ENCODE measurements at places on chromosomes 13 and 19. TPM values are rescaled to one million over a fixed set of nuclear protein-coding genes. Genes with fewer than 3 reads are reported as not detected.

GRCh38 chr13:97548138-97548537 lies 114.2 kb downstream of the RAP2A start:
- H3K4me1 ChIP-seq = no peaks in the 10 kb centered on the region
- DNase-seq = no peak
- no peaks in the 10 kb centered on the region for H3K27me3 ChIP-seq
- no peaks in the 10 kb centered on the region for H3K36me3 ChIP-seq

DNA sequence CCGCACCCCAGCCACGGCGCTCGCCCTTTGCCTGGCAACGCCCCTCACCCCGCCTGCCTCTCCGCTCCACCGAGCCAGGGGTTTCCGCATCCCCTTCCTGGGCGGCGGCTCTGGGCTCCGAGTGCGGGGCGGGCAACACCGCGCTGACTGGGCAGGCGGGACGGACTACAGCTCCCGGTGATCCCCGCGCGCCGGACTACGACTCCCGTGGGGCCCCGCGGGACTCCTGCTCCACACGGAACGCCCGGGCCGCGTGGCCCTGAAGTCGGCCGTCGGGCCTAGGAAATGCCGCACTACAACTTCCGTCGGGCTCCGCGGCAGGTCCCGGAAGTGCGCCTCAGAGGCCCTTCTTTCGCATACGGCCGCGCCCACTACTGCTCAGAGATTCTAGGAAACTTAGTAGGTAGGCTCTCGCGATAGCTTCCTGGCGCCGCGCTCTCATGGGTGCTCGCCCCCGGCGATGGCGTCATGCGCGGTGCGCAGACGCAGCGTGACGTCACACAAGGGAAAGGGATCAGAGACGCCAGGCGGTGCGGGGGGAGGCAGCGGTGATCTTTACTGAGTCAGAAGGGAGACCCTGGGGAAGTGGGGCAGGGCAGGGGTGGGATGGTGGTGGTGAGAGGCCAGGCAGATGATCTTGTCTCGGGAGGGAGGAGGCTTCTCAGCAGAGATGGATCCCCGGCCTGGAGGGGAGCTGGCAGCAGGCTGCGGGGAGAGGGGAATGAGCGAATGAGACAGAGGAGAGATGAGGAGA lies at the start of gene JOSD2:
TSS of gene JOSD2 (minus strand) at position 123 of the 754 bp plus-strand sequence. CDS start 760 bp downstream, outside the sequence.
- no peak within 1 kb of the TSS for H3K27ac ChIP-seq
- H3K4me3 ChIP-seq = peak within 1 kb of the TSS; percentile 87
- H3K27me3 ChIP-seq = peaks cover 2% of the 10 kb centered on the region
- peak; percentile 98 for DNase-seq

Gene LILRB3
- total RNA-seq = not detected

DNA sequence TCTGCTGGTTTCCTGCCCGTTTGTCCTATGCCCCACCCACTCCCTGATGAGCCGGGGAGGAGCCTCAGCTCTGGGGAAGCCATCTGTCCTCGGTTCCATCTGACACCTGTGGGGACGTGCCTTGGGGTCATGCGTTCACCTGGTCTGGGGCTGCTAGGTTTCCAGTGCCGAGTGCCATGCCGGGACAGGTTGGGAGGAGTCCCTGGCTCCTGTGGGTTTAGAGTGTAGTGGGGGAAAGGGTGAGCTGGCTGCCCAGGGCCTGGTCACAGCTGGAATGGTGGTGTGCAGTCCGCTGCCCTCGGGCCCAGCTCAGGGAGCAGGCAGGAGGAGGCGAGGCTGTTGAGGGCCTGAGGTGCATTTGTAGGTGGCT lies 2.5 kb downstream of the KDM4B start:
- DNase-seq = peak; percentile 84
- no peaks in the 10 kb centered on the region for H3K27me3 ChIP-seq
- peak overlapping the region; percentile 88 for H3K4me3 ChIP-seq
- H3K36me3 ChIP-seq = no peaks in the 10 kb centered on the region
- H3K4me1 ChIP-seq = no peaks in the 10 kb centered on the region
- no peak overlapping the region for H3K27ac ChIP-seq

DNA sequence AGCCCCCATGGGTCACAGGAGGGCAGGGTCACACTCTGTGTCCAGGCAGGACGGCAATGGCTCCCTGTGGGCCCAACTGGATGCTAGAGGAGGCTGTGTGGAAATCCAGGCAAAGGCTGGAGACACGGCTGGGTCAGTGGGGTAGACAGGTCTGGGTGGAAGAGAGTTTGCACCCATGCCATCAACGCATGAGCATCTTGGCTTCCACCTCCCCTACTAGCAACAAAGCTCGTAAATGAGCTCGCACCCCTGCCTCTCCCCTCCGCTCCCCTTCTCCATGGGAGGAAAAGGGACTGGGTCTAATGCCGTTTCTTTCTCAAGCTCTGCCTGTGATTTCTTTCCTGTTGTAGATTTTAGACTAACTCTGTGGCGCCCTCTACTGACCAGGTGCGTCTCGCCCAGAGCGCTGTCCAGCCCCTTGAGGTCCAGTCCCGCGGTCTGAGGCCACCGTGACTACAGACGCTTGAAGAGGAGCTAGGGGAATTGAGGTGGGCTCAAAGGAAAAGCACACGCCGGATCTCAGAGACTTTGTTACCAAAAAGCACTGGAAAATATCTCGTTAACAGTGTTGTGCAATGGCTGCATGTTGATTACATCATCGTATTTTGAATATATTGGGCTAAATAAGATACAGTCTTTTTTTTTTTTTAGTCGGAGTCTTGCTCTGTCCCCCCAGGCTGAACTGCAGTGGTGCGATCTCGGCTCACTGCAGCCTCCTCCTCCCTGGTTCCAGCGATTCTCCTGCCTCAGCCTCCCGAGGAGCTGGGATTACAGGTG lies 50.7 kb upstream of the USP29 start:
- peaks cover 14% of the 10 kb centered on the region for H3K36me3 ChIP-seq
- H3K27me3 ChIP-seq = no peaks in the 10 kb centered on the region
- H3K4me3 ChIP-seq = no peak overlapping the region
- no peaks in the 10 kb centered on the region for H3K4me1 ChIP-seq
- H3K27ac ChIP-seq = no peak overlapping the region

- H3K27me3 ChIP-seq = no peaks in the 10 kb centered on the region
- DNase-seq = peak; percentile 12
- no peak overlapping the region for H3K27ac ChIP-seq
Observed at GRCh38 chr13:51912511-51913225, 50.9 kb downstream of the CCDC70 start.

DNA sequence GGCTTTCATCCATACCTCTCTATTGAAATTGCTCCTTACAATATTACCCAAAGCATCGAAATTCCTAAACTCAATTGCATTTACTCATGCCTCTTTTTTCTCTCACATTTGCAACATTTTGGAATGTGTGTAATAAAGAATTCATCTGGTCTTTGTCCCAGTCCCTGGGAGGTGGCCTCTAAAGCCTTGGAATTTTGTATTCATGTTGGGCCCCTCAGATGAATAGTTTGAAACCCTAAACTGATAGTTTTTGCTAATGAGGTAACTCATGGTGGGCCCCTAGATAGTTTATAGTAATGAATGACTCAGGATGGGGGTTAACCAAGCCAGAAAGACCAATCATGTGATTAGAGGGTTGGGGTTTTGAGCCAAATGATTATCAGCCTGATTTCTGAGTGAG lies 490.4 kb downstream of the DIAPH3 start:
- H3K27ac ChIP-seq = no peak overlapping the region
- H3K27me3 ChIP-seq = no peaks in the 10 kb centered on the region
- no peak for DNase-seq
- H3K4me3 ChIP-seq = no peak overlapping the region
- peaks cover 1% of the 10 kb centered on the region for H3K36me3 ChIP-seq
- H3K4me1 ChIP-seq = peaks cover 9% of the 10 kb centered on the region

DNA sequence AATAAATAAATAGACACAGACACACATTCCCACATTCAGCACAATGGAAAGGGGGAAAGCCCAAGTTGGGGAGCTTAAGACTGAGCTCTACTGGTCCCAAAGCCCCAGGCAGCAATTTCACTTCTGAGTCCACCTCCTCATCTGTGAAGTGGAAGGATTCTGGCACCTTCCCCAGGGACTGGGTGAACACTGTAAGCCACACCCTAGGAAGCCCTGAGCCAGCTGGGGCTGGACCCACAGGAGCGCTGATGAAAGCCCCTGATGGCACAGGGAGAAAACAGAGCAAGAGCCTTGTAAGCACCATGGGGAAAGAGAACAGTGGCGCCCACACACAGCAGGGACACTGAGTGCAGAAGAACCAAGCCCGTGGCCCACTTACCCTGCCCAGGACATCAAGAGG lies 37.8 kb downstream of the EPS15L1 start:
- no peaks in the 10 kb centered on the region for H3K4me1 ChIP-seq
- H3K36me3 ChIP-seq = peaks cover 64% of the 10 kb centered on the region

- H3K27me3 ChIP-seq = no peaks in the 10 kb centered on the region
- no peak for DNase-seq
- peaks cover 3% of the 10 kb centered on the region for H3K4me1 ChIP-seq
- H3K4me3 ChIP-seq = no peak overlapping the region
Observed at GRCh38 chr13:31629085-31629780, 110.1 kb upstream of the RXFP2 start.

DNA sequence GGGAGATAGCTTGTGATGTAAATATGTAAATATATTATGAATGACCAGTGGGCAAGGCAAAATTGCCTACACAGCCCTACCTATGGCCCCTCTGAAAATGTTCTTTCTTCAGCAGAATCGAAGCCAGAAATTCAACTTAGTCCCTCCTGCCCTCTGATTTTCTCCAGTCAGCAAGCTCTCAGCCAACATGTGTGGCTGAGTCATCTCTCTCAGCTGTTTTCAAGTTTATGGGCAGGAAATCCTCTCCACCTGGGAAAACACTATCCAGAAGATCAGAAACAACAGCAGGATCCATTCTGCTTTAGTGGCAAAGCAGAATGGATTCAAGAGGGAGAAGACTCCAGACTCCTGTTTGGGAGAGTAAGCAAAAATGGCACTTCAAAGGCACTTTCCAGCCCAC lies 8.9 kb upstream of the ZNF527 start:
- no peak overlapping the region for H3K27ac ChIP-seq
- DNase-seq = no peak
- H3K36me3 ChIP-seq = peaks cover 77% of the 10 kb centered on the region
- no peak overlapping the region for H3K4me3 ChIP-seq
- no peaks in the 10 kb centered on the region for H3K27me3 ChIP-seq

Gene SPTBN4
- total RNA-seq = 2.9 TPM

Gene LILRA6
- total RNA-seq = not detected

DNA sequence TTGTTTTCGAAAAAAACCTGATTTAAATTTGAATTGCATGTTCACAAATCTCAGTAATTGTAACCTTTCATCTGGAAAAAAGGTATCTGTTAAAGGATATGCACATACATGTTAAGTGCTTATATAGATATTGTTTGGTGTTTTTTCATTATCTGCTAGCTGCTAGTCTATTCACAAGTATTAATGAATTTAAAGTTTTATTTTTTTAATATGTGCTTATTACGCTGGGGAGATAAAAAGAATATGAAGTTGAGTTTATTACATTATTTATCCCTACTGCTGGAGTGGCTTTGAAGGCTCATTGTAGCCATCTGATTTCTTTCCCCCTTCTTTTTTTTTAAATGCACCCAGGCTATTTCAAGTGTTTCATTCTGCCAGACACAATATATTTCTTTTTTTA lies 3.9 kb upstream of the MAB21L1 start:
- H3K4me3 ChIP-seq = no peak overlapping the region
- no peak overlapping the region for H3K27ac ChIP-seq
- DNase-seq = no peak
- peaks cover 31% of the 10 kb centered on the region for H3K27me3 ChIP-seq
- no peaks in the 10 kb centered on the region for H3K4me1 ChIP-seq

- no peak overlapping the region for H3K27ac ChIP-seq
- no peak overlapping the region for H3K4me3 ChIP-seq
- no peak for DNase-seq
- H3K27me3 ChIP-seq = no peaks in the 10 kb centered on the region
- H3K36me3 ChIP-seq = no peaks in the 10 kb centered on the region
Observed at GRCh38 chr13:41563341-41563983, 106.1 kb downstream of the RGCC start.

DNA sequence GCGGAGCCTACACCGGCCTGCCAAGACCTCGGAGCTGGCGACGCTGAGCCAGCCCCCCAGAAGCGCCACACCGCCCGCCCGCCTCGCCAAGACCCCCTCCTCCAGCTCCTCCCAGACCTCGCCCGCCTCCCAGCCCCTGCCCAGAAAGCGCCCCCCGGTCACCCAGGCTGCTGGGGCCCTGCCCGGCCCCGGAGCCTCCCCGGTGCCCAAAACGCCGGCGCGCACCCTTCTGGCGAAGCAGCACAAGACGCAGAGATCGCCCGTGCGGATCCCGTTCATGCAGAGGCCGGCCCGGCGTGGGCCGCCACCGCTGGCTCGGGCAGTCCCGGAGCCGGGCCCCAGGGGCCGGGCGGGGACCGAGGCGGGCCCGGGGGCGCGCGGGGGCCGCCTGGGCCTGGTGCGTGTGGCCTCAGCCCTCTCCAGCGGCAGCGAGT lies 10.2 kb downstream of the C19orf25 start:
- DNase-seq = no peak
- H3K36me3 ChIP-seq = no peaks in the 10 kb centered on the region
- no peaks in the 10 kb centered on the region for H3K4me1 ChIP-seq
- H3K27ac ChIP-seq = no peak overlapping the region
- peak overlapping the region; percentile 67 for H3K4me3 ChIP-seq

DNA sequence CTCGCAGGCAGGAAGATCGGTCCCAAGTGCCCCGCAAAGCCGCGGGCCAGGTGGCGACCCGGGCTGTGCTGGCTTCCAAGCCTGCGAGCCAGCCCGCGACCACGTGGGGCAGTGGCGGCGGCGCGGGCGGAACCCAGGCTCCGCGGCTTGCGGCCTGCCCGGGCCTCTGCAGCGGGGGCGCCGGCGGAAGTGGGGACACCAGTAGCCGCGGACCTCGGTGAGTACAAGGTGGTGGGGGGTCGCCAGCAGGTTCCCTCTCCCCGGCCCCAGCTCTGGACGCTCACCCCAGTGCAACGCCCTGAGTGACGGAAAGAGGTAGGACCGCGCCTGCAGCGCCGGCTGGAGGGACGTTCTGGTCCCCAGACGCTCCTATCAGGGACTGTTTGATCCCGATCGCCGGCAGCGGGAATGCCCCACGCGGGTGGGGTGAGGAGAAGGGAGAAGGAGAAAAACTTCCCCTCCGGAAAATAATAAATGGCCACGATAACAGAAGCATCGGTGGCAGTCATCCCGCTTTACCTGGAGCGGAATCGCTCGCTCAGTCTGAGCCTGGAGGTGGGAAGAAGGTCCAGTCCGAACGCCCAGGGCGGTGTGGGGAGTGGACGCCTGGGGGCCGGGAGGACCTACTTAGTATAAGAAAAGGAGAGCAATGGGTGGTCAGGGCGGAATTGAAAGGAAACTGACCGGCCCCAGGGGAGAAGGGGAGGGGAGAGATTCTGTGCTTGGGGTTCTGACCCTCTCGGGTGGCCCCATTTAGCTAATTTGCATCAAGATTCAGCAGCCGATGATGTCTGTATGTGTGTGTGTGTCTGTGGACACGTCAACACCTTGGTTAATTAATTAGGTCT lies at the start of gene GEMIN7:
TSS of gene GEMIN7 (plus strand) at position 198 of the 848 bp plus-strand sequence. CDS start 10,855 bp downstream, outside the sequence.
- peaks cover 10% of the 10 kb centered on the region for H3K4me1 ChIP-seq
- peaks cover 33% of the 10 kb centered on the region for H3K36me3 ChIP-seq
- peak within 1 kb of the TSS; percentile 3 for H3K27ac ChIP-seq
- DNase-seq = peak; percentile 89
- H3K27me3 ChIP-seq = no peaks in the 10 kb centered on the region
- peak within 1 kb of the TSS; percentile 99 for H3K4me3 ChIP-seq

Gene RETN
- not detected for total RNA-seq

GRCh38 chr13:52599848-52600603 lies 42.2 kb upstream of the HNRNPA1L2 start:
- no peaks in the 10 kb centered on the region for H3K4me1 ChIP-seq
- no peaks in the 10 kb centered on the region for H3K36me3 ChIP-seq
- no peaks in the 10 kb centered on the region for H3K27me3 ChIP-seq
- peak; percentile 67 for DNase-seq

Gene CAMSAP3
- 28.4 TPM for total RNA-seq

Gene KLK2
- not detected for total RNA-seq

Gene GRIN2D
- 6.2 TPM for total RNA-seq

GRCh38 chr19:18496167-18496979 lies 25.5 kb downstream of the ELL start:
- H3K27me3 ChIP-seq = no peaks in the 10 kb centered on the region
- no peak for DNase-seq
- peaks cover 2% of the 10 kb centered on the region for H3K4me1 ChIP-seq
- no peaks in the 10 kb centered on the region for H3K36me3 ChIP-seq
- H3K27ac ChIP-seq = no peak overlapping the region
- H3K4me3 ChIP-seq = no peak overlapping the region
